LHCN-M2 (cell line): ENCODE measurements at places on chromosomes 3 and 15. TPM values are rescaled to one million over a fixed set of nuclear protein-coding genes. Genes with fewer than 3 reads are reported as not detected.

Gene IL20RB
- 0.57 and 2.2 TPM in 2 replicates for total RNA-seq

Gene NR2E3
- total RNA-seq, result 0.06 TPM in 1 of 2 replicates, not detected in the other

Gene CHRNA7
- 0.26 and 0.63 TPM in 2 replicates for total RNA-seq

Gene CYB561D2
- 37.9 and 42.3 TPM in 2 replicates for total RNA-seq

Gene DBR1
- 20.1 and 20.5 TPM in 2 replicates for total RNA-seq

Gene SI
- not detected in 2 replicates for total RNA-seq

Gene ZNF609
- total RNA-seq, result 12.5 and 13.1 TPM in 2 replicates

Gene LZTFL1
- total RNA-seq, result 9.9 and 10.2 TPM in 2 replicates

Gene SUCNR1
- 0.06 TPM in 1 of 2 replicates, not detected in the other for total RNA-seq

Gene GCNT3
- total RNA-seq, result 0.23 and 2.2 TPM in 2 replicates
